Right lung (tissue), 10 donors: ENCODE measurements at places on chromosomes 5 and 9. TPM values are rescaled to one million over a fixed set of nuclear protein-coding genes. Genes with fewer than 3 reads are reported as not detected.

GRCh38 chr5:116740771-116741170, 166.1 kb upstream of the SEMA6A start:
- no peak for DNase-seq

Gene TTLL11
- polyA plus RNA-seq: 8.3 TPM

Gene HTR1A
- polyA plus RNA-seq: not detected

Gene ENC1
- polyA plus RNA-seq: 149 TPM

DNA sequence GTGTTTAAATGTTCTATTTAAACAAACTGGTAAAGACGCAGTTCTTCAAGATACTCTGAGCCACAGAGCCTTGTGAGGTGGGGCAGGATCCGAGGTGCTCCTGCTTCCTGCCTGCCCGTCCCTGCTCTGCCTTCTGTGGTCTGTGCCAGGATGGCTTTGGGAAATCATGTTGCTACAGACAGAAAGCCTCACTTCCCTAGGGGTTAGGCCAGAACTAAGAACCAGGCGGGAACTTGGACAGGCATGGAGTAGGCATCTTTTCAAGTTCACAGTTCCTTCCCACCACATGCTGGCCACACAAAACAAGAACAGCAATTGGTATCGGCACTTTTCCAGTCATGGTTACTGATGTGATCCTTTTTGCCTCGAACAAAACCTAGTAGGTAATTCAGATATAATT, 67.7 kb upstream of the SPOCK1 start:
- DNase-seq: no peak

GRCh38 chr5:72290356-72291133, 29.5 kb downstream of the MRPS27 start:
- no peak for DNase-seq

- peak; percentile 51 for DNase-seq
Measured at GRCh38 chr9:16693616-16694015, 176.9 kb downstream of the BNC2 start.

GRCh38 chr5:8749556-8749955, 796.3 kb downstream of the SEMA5A start:
- DNase-seq: no peak

Gene SLC6A7
- not detected for polyA plus RNA-seq

Gene C1QTNF3
- polyA plus RNA-seq: 20.7 TPM
